ENCODE measurements at places on chromosomes 2 and 18. TPM values are rescaled to one million over a fixed set of nuclear protein-coding genes. Genes with fewer than 3 reads are reported as not detected.

Gene GKN2
- total RNA-seq, result not detected

GRCh38 chr2:238644095-238645081 is 203.5 kb upstream of the TWIST2 start:
- peaks cover 24% of the 10 kb centered on the region for H3K4me1 ChIP-seq
- H3K27ac ChIP-seq, result peak overlapping the region; percentile 70
- peaks cover 17% of the 10 kb centered on the region for H3K27me3 ChIP-seq
- peak overlapping the region; percentile 35 for H3K4me3 ChIP-seq

DNA sequence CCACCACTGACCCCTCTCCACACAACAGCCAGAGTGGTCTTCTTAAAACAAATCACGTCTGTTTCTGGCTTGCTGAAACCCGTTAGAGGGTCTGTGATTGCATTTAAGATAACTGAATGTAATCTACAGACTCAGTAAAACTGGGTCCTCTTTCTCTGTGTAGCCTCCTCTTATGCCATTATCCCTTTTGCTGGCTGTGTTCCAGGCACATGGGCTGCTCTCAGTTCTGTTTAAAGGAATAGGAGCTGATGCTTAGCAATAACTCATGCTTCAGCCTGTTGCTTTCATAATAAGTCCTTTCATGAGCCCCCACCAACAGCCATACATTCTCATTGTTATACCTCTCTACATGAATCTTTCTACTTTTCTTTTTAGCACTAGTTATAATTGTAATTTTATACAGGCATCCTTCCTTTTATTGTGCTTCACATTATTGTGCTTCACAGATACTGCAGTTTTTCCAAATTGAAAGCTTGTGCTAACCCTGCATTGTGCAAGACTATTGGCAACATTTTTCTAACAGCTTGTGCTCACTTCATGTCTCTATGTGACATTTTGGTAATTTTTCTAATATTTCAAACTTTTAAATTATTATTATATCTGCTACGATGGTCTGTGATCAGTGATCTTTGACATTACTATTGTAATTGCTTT is 782.6 kb downstream of the MBD2 start:
- no peak for DNase-seq
- H3K27ac ChIP-seq, result no peak overlapping the region
- H3K4me1 ChIP-seq, result no peaks in the 10 kb centered on the region
- no peaks in the 10 kb centered on the region for H3K27me3 ChIP-seq
- no peaks in the 10 kb centered on the region for H3K36me3 ChIP-seq
- no peak overlapping the region for H3K4me3 ChIP-seq

DNA sequence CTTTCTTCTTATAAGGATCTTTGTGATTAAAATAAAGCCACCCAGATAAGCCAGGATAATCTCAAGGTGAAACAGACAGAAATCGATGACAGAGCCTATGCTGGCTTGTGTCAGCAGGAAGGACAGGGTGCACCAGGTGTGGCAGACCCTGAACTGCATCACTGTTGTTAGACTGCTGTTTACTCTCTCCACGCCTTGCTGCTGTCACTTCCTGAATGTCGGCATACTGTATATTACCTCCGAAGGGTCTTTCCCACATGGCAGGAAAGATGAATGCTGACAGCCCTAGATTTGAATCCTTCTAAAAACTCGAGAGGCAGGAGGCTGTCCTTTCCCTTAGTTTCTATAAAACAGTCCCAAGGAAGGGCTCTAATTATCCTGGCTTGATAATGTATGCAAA is 18.9 kb upstream of the TMEM163 start:
- H3K4me1 ChIP-seq, result peaks cover 35% of the 10 kb centered on the region
- H3K36me3 ChIP-seq, result no peaks in the 10 kb centered on the region
- DNase-seq, result no peak
- no peak overlapping the region for H3K4me3 ChIP-seq
- no peak overlapping the region for H3K27ac ChIP-seq

Gene GALR1
- total RNA-seq, result not detected

DNA sequence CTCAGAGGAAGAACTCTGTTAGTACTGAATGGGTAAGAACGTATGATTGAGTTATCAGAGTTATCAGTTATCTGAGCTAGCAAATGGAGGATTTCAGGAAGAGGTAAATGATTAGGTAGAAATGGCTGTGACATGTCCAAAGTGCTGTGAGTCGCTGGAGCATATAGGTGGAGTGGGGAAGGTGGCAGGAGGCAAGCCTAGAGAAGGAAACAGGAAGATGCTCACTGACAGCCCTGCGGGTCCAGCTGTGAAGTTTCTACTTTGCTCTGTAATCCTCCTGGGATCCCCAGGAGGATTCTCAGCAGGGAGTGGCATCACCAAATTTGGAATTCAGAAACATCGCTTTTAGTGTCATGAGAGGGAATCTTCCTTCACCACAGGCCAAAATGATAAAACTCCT is 52.0 kb downstream of the GYPC start:
- H3K27ac ChIP-seq, result no peak overlapping the region
- no peak overlapping the region for H3K4me3 ChIP-seq
- no peak for DNase-seq
- no peaks in the 10 kb centered on the region for H3K4me1 ChIP-seq

- H3K4me1 ChIP-seq, result no peaks in the 10 kb centered on the region
- DNase-seq, result no peak
- H3K27me3 ChIP-seq, result peaks cover 3% of the 10 kb centered on the region
- H3K36me3 ChIP-seq, result no peaks in the 10 kb centered on the region
- H3K27ac ChIP-seq, result no peak overlapping the region
Measured at GRCh38 chr2:75162259-75162658, 37.1 kb downstream of the TACR1 start.

Gene EXOC6B
- total RNA-seq, result 30.1 TPM

- no peak for DNase-seq
- H3K4me1 ChIP-seq, result peaks cover 59% of the 10 kb centered on the region
- peaks cover 5% of the 10 kb centered on the region for H3K27me3 ChIP-seq
- H3K36me3 ChIP-seq, result peaks cover 11% of the 10 kb centered on the region
- peak overlapping the region; percentile 22 for H3K4me3 ChIP-seq
- peak overlapping the region; percentile 19 for H3K27ac ChIP-seq
Measured at GRCh38 chr2:46014911-46015654, 282.1 kb upstream of the EPAS1 start.

DNA sequence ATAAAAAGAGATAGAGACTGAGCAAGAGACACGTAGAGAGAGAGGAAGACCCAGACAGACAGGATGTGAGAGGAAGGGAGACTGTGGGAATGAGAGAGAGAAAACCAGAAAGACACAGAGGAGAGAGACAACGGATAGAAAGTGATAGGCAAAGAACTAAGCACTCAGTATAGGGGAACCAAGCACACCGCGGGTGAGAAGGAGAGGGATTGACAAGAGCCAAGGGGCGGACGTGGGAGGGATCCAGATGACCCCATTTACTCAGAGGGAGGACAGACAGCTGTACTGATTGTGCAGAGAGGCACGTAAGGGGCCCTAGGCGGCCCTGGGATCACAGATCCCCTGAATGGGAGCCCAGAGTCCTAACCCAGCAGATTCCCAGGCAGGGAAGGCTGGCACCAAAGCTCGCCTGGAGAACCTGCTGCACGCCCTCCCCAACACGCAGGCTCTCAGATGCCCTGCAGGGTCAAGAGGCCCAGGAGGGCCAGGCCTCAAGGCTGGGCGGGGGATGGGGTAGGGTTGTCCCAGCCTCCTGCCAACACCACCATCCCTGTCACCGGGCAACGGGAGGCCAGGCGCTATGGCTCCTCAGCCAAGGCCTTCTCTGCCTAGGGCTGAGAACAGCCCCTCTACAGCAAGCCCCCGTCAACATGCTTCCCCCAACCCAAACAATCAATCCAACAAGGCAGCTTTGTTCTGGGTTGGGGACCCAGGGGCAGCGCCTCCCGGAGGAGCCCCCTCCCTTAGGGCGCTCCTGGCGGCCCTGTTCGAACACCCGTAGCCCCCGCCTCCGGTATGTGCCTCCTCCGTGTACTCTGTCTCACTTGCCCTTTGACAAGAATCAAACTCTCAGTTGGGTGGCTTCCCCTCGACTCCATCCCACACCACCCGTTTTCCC is 579 bp downstream of the LOXL3 start:
- peak overlapping the region; percentile 84 for H3K27ac ChIP-seq
- H3K27me3 ChIP-seq, result peaks cover 7% of the 10 kb centered on the region
- H3K36me3 ChIP-seq, result peaks cover 13% of the 10 kb centered on the region
- H3K4me3 ChIP-seq, result peak overlapping the region; percentile 91

GRCh38 chr18:55541571-55541970 is 46.4 kb downstream of the TCF4 start:
- H3K4me3 ChIP-seq, result no peak overlapping the region
- H3K27me3 ChIP-seq, result no peaks in the 10 kb centered on the region
- H3K27ac ChIP-seq, result no peak overlapping the region
- no peak for DNase-seq

Gene SERPINB3
- total RNA-seq, result not detected

DNA sequence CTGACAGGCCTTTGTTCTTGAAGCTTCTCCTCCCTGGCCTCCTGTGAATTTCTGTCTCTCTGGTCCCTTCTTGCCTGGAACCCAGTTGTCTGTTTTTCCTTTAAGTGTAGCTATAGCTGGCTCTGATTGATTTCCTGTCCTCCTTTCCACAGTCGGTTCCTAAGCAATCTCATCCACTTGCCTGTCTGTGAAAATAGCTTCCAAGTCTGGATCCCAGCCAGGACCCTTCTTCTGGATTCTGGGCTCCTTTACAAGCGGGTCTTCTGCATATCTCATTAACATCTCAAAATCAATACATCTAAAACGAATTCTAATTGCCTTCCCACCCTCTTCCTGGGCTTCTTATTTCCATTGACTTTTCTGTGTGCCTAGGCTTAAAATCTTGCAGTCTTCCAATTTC is 124.9 kb downstream of the DAW1 start:
- H3K4me3 ChIP-seq, result no peak overlapping the region
- no peaks in the 10 kb centered on the region for H3K36me3 ChIP-seq
- H3K27ac ChIP-seq, result no peak overlapping the region
- no peaks in the 10 kb centered on the region for H3K4me1 ChIP-seq
- DNase-seq, result no peak

GRCh38 chr2:168732100-168732499 is 70.3 kb upstream of the NOSTRIN start:
- no peaks in the 10 kb centered on the region for H3K27me3 ChIP-seq
- H3K4me1 ChIP-seq, result peaks cover 27% of the 10 kb centered on the region
- no peak overlapping the region for H3K27ac ChIP-seq
- DNase-seq, result no peak

DNA sequence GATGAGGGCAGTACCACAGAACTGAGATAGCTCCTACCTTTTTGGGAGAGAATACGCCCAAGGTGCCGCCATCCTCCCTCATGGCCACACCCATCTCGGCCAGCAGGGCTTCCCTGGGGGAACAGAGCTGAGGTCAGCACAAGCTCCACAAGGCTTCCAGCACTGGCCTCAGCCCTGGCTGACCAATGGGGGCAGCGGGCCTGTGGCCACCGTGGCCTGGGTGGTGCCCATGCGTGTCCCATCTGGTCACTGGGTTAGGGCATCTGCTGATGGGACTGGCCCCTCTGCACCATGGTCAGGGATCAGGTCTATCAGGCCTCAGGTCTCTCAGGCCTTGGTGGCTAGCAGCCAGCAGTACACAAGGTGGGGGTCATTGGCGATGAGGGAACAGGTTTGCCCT is 50.9 kb downstream of the KIF1A start:
- no peak overlapping the region for H3K4me3 ChIP-seq
- H3K4me1 ChIP-seq, result no peaks in the 10 kb centered on the region
- H3K27me3 ChIP-seq, result peaks cover 8% of the 10 kb centered on the region
- no peak for DNase-seq
- H3K36me3 ChIP-seq, result no peaks in the 10 kb centered on the region

DNA sequence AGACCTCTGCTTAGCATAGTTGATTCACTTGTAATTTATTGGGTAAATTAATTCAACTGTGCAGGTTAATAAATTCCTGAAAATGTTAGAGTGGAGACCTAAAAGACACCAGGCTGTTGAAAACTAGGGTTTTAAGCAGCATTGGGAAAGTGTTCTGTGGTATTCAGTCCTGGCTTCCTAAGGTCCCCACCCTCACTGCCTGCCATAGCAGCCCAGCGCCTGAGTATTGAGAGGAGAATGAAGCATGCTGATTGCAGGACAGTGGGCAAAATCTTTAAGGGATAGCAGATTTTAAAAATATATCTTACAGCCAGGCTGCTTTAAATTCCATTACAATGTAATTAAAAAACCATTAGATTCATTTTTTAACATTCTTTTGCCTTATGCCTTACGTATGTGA is 20.6 kb downstream of the MEIS1 start:
- peak overlapping the region; percentile 72 for H3K27ac ChIP-seq
- H3K4me1 ChIP-seq, result peaks cover 89% of the 10 kb centered on the region
- DNase-seq, result no peak
- H3K36me3 ChIP-seq, result peaks cover 55% of the 10 kb centered on the region
- H3K27me3 ChIP-seq, result peaks cover 1% of the 10 kb centered on the region

DNA sequence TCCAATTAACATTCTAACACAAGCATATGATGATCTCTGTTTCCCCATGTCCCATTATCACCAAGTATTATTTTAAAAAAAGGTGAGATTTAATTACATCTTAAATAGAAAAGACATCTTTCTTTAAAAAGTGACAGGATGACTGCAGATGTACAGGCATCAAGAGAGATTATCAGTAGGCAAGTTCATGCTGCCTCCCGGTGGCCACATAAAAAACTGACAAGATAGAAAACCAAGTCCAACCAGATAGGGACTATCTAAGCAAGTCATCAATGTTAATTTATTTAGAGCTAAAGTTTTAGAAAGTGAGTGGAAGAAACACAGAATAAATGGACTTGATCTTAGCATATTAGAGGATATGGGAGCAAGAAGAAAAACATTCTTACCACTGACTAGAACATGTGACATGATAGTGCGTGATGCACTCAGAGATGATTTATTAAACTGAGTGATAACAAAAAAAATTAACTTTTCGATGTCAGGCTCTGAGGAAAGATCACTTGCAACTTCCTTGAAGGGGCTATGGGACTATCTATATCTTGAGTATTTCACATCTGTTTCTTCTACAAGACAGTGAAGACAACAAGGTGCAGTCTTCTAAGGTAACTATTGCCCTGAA is 5.4 kb upstream of the TDRD15 start:
- H3K4me1 ChIP-seq, result no peaks in the 10 kb centered on the region
- H3K27me3 ChIP-seq, result peaks cover 2% of the 10 kb centered on the region
- DNase-seq, result peak; percentile 4

DNA sequence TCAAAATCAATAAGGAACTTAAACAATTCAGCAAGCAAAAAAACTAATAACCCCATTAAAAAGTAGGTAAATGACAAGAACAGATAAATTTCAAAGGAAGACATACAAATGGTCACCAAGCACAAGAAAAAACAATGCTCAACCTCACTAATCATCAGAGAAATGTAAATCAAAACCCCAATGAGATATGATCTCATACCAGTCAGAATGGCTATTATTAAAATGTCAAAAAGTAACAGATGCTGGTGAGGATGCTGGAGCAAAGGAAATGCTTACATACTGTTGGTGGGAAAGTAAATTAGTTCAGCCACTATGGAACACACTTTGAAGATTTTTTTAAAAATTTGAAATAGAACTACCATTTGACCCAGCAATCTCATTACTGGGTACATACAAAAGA is 538.0 kb downstream of the TMX3 start:
- peak overlapping the region; percentile 82 for H3K27ac ChIP-seq
- peaks cover 62% of the 10 kb centered on the region for H3K4me1 ChIP-seq
- H3K4me3 ChIP-seq, result no peak overlapping the region
- peaks cover 25% of the 10 kb centered on the region for H3K36me3 ChIP-seq
- DNase-seq, result peak; percentile 59

GRCh38 chr2:187169864-187170263 is 278.2 kb downstream of the CALCRL start:
- no peak overlapping the region for H3K27ac ChIP-seq
- H3K4me1 ChIP-seq, result no peaks in the 10 kb centered on the region
- H3K27me3 ChIP-seq, result peaks cover 2% of the 10 kb centered on the region
- no peak overlapping the region for H3K4me3 ChIP-seq
- no peak for DNase-seq
- no peaks in the 10 kb centered on the region for H3K36me3 ChIP-seq

Gene DSG4
- not detected for total RNA-seq

GRCh38 chr2:42842466-42842865 is 50.1 kb upstream of the HAAO start:
- H3K27me3 ChIP-seq, result no peaks in the 10 kb centered on the region
- peaks cover 46% of the 10 kb centered on the region for H3K4me1 ChIP-seq
- H3K36me3 ChIP-seq, result no peaks in the 10 kb centered on the region
- no peak for DNase-seq

Measured in HFFc6 (cell line).